ENCODE measurements at places on chromosomes 2 and 18. TPM values are rescaled to one million over a fixed set of nuclear protein-coding genes. Genes with fewer than 3 reads are reported as not detected.

PID1 gene
- 13.6 TPM for total RNA-seq

- DNase-seq, result no peak
Observed at GRCh38 chr18:75201282-75202270, 7.4 kb downstream of the PTGR3 start.

ALK gene
- total RNA-seq, result 0.28 TPM

TEKT4 gene
- total RNA-seq, result not detected

RPRM gene
- 1.5 TPM for total RNA-seq

IL37 gene
- total RNA-seq, result not detected

- DNase-seq, result no peak
Observed at GRCh38 chr2:12990523-12990922, 273.8 kb downstream of the TRIB2 start.

DNA sequence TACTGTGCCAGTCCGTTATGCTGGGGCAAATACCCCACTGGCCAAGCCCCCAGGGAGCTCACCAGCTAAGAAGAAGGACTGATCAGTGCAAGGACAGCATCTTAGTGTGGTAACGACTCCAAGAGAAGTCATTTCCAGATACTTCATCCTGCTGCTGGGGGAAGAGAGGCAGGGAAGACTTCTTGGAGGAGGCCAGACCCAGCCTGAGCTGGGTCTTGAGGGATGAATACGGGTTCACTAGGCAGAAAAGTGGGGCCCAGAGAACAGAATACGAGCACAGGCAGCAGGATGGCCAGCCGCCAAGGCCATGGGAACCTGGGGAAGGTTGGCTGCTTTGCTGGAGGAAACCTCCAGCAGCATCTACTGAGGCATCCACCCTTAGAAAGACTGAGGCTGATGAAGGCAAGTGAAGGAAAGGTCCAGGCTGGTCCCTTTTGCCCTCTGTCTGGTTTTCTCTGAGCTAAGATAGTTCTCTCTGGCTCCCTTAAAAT lies 84.1 kb downstream of the GLI2 start:
- no peak for DNase-seq

All from spleen (tissue), 13 donors.